ENCODE measurements at places on chromosomes 5 and 9. TPM values are rescaled to one million over a fixed set of nuclear protein-coding genes. Genes with fewer than 3 reads are reported as not detected.

GRCh38 chr5:67969631-67970030, 245.9 kb upstream of the PIK3R1 start:
- no peak for DNase-seq

- no peak for DNase-seq
Measured at GRCh38 chr5:131381021-131381420, 117.2 kb downstream of the CDC42SE2 start.

DNA sequence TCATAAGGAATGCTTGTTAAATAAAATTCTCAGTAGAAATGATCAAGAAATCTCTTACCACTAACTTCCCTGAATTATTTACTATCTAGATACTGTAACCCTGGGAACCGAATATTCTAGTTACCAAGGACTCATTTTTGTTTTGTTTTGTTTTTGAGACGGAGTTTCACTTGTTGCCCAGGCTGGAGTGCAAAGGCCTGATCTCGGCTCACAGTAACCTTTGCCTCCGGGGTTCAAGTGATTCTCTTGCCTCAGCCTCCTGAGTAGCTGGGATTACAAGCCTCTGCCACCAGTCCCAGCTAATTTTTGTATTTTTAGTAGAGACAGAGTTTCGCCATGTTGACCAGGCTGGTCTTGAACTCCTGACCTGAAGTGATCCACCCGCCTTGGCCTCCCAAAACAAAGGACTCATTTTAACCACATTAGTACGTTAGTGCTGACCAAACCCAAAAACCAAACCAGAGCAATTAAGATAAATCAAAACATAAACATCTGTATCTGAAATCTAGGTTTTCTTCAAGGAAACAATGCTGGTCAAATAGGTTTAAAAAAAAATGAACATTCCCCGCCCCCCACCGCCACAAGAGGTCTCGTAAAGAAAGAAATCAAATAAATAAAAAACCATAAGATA, 3.7 kb downstream of the TXN start:
- DNase-seq = no peak

- peak; percentile 99 for DNase-seq
Measured at GRCh38 chr5:68683632-68684036, 410.2 kb upstream of the SLC30A5 start.

GRCh38 chr9:109092051-109092580, 27.6 kb downstream of the TMEM245 start:
- no peak for DNase-seq

DNA sequence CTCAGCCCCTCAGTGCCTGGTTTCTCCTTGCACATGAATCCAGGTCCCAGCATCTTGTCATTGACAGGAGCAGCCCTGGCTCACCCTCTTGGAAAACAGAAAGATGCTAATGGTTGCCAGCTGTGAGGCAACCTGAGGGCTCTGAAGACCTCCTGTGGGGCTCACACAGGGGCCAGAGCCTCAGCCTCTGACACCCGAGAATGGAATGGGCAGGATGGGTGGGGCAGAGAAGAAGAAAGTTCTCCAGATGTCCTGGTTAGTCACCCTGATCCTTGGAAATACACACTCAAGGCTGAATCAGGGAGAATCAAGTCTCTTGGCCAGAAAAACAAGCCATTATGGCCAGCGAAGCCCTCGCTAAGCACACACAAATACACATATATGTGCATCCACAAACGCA, 32.3 kb upstream of the SPATA31E1 start:
- DNase-seq = peak; percentile 25

- no peak for DNase-seq
Measured at GRCh38 chr5:5979377-5979760, 399.0 kb downstream of the MED10 start.

- DNase-seq = no peak
Measured at GRCh38 chr5:149383399-149383798, 4.3 kb upstream of the IL17B start.

- no peak for DNase-seq
Measured at GRCh38 chr5:74865804-74866595, at the start of gene FAM169A. TSS of gene FAM169A (minus strand) at chr5:74866387. CDS start at chr5:74841676, 24,711 bp downstream.

SMIM33 gene
- total RNA-seq = not detected

TLE1 gene
- 124 TPM for total RNA-seq

ZBED3 gene
- total RNA-seq = 3.3 TPM

GAS1 gene
- 1.7 TPM for total RNA-seq

MEF2C gene
- 6.3 TPM for total RNA-seq

Measured in epithelial cell of proximal tubule (primary cell).